Memory B cell (primary cell): ENCODE measurements at places on chromosomes 6 and 20.
A peak's percentile ranks its signal among the peaks of the same experiment; 100 is the strongest.

- H3K36me3 ChIP-seq: no peaks in the 10 kb centered on the region
- no peak overlapping the region for H3K4me3 ChIP-seq
- no peak for DNase-seq
- no peaks in the 10 kb centered on the region for H3K4me1 ChIP-seq
- no peak overlapping the region for H3K27ac ChIP-seq
Measured at GRCh38 chr6:958488-958887, 265.5 kb upstream of the EXOC2 start.

DNA sequence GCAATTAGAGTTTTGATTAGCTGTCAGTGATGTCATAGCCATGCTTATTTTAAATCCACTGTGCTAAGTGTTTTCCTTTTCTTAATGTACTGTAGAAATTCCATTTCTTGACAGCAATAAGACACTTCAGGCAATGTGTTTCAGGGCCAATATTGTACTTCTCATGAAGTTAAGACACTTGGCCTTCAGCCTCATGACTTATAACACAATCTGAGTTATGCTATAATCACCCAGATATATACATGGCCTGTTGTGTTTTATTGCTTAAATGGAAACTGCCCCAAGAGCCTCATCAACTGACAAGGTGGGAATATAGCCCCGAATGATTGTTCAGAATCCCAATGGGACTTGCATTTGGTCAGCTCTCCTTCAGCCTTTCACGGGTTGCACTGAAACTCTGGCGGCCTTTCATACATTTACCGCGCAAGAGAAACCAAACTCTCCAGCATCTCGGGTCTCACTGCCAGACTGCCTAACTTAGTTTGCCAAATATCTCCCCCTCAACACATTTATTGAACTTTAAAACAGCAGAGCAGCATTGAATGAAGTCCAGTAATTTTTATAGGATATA is 44.2 kb upstream of the TBX18 start:
- H3K27ac ChIP-seq: no peak overlapping the region
- no peak overlapping the region for H3K4me3 ChIP-seq
- H3K27me3 ChIP-seq: no peaks in the 10 kb centered on the region
- no peak for DNase-seq

DNA sequence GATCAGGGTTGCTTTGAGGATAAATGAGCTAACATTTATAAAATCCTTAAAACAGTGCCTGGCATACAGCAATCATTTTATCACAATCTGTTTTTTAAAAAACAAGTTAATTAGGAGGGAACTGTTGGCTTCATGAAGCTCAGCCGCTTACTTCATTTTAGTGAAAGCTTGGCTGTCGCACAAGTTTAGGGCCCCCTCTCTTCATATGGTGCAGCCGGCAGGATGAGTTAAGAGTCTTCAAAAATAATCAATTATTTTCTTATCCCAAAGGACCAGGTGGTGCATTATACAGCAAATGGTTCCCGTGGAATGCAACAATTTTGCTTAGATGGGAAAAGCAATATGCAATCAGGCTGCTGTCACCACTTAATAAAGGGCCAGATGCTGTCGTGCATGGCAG is 57.4 kb upstream of the PROKR2 start:
- no peak overlapping the region for H3K4me3 ChIP-seq
- H3K27ac ChIP-seq: no peak overlapping the region
- H3K4me1 ChIP-seq: no peaks in the 10 kb centered on the region

DNA sequence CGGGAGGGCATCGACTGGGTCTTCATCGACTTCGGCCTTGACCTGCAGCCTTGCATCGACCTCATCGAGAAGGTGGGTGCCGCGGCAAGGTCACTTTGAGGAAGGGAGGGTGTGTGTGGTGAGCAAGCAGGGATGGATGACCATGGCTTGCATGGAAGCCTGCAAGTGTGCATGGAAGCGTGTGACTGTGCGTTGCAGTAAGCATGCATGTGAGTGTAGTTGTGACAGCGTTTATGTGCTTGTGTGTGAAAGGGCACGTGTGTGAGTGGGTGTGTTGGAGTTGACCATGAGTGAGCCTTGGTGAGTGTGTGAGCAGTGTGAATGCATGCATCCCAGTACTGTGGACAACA is 32.5 kb downstream of the MYH7B start:
- H3K27ac ChIP-seq: no peak overlapping the region
- DNase-seq: no peak
- peaks cover 8% of the 10 kb centered on the region for H3K27me3 ChIP-seq
- H3K4me1 ChIP-seq: peaks cover 3% of the 10 kb centered on the region

- H3K4me3 ChIP-seq: no peak overlapping the region
- peaks cover 35% of the 10 kb centered on the region for H3K4me1 ChIP-seq
- DNase-seq: no peak
- peak overlapping the region; percentile 86 for H3K27ac ChIP-seq
Measured at GRCh38 chr20:32445539-32446273, 87.6 kb downstream of the ASXL1 start.

DNA sequence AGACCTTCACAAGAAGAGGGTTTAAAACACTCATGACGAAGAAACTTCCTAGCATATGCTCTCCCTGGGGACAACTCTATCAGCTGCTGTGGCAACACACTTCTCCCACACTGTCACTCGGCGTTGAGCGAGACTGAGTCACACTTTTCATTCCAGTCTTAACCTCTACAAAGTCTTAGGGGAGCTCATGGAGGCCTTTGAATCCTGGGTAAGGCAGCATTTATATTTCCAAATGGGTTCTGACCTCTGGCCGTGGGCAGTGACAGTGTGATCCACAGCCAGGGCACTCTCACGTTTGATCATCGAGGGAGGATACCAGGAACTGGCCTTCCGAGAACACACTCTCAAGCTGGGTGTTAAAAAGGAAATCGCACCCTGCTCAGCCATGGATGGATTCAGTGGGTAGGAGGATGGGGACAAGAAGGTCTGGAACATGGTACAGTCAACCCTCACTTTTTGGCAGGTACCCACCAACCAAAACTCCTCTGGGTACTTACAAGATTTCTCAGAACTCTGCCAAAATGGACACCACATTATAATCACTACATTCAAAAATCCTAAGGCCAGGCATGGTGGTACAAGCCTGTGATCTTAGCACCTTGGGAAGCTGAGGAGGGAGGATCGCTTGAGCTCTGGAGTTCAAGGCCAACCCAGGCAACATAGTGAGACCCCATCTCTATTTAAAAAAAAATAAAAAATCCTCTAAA is 19.6 kb downstream of the RRBP1 start:
- H3K4me1 ChIP-seq: no peaks in the 10 kb centered on the region
- no peaks in the 10 kb centered on the region for H3K27me3 ChIP-seq
- no peak overlapping the region for H3K4me3 ChIP-seq
- no peak overlapping the region for H3K27ac ChIP-seq
- DNase-seq: no peak

DNA sequence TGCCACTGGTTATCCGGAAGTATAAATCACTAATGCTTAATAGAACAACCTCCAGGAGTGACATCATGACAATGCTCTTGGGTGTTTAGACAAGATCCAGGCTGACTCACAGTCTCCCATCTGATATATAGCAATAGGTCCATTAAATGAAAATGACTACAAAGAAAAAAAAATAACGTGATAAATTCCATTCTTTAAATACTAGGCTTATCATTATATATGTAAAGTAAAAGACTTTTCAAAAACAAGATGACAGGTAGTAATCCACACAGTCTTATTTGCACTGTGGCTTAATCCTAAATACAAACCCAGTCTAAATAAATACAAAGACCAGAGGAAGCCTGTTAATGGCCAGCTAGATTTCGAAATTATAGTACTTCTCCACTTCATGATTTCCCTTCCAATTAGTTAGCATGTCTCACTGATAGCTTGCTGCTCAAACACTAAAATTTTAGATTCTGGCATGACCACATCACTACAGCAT is 149.1 kb upstream of the BEND3 start:
- peaks cover 18% of the 10 kb centered on the region for H3K4me1 ChIP-seq
- no peak overlapping the region for H3K27ac ChIP-seq
- peaks cover 10% of the 10 kb centered on the region for H3K36me3 ChIP-seq
- DNase-seq: no peak

GRCh38 chr20:53852691-53853090 is 217.7 kb downstream of the BCAS1 start:
- DNase-seq: no peak
- no peaks in the 10 kb centered on the region for H3K27me3 ChIP-seq
- H3K36me3 ChIP-seq: no peaks in the 10 kb centered on the region
- H3K27ac ChIP-seq: no peak overlapping the region
- no peak overlapping the region for H3K4me3 ChIP-seq

DNA sequence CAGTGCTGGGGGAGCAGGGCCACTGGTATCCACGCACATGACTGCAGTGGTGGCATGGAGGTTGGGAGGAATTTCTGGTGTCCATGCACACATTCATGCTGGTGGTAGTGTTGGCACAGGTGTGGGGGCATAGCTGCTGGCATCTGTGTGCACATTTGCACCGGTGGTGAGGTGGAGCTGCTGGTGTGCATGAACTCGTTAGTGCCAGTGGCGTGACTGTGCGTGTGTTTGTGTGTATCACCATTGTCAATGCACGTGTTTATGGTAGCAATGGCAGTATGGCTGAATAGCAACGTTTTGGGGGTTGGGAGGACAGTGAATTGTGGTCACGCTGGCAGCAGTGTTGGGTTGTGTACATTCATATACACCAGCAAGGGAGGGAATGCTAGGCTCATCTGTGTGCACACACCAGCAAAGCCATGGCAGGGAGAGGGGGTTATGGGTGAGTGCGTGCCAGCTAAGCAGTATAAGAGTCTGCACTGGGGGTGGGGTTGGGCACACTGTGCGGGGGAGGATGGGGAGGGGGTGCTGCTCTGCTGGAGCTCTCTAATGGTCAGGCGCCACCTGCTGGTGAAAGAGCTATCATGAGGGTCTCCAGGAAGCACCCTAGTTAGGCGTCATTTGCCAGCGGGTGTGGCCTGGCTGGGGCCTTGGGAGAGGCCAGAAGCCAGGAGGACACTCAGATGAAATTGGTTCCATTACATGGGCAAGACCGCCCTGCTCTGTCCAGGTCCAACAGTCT is 626.1 kb upstream of the ID4 start:
- H3K27ac ChIP-seq: no peak overlapping the region
- no peaks in the 10 kb centered on the region for H3K27me3 ChIP-seq
- H3K4me1 ChIP-seq: no peaks in the 10 kb centered on the region
- no peak overlapping the region for H3K4me3 ChIP-seq
- no peaks in the 10 kb centered on the region for H3K36me3 ChIP-seq

GRCh38 chr6:90393232-90393884 is 96.7 kb upstream of the BACH2 start:
- peak; percentile 80 for DNase-seq
- peak overlapping the region; percentile 82 for H3K27ac ChIP-seq
- H3K4me1 ChIP-seq: peaks cover 20% of the 10 kb centered on the region

DNA sequence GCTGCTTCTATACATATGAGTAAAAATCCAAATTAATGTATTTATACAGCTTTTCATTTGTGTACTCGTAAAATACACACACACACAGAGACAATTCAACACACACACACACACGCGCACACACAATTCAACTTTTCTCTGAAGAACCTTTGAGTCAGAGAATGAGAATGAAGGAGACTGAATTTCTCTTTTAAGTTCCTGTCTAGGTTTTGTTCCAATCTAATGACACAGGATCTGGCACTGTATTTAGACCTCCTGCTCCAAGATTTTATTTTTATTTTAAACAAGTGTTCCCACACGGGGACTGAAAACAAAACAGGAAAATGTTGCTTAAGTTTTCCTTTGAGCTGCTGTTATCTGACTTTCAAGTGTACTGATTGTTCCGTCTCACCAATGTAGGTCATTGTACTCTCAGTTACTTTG is 250.8 kb downstream of the LAMA2 start:
- DNase-seq: no peak
- H3K36me3 ChIP-seq: no peaks in the 10 kb centered on the region
- H3K27me3 ChIP-seq: peaks cover 3% of the 10 kb centered on the region
- no peaks in the 10 kb centered on the region for H3K4me1 ChIP-seq
- H3K4me3 ChIP-seq: no peak overlapping the region

DNA sequence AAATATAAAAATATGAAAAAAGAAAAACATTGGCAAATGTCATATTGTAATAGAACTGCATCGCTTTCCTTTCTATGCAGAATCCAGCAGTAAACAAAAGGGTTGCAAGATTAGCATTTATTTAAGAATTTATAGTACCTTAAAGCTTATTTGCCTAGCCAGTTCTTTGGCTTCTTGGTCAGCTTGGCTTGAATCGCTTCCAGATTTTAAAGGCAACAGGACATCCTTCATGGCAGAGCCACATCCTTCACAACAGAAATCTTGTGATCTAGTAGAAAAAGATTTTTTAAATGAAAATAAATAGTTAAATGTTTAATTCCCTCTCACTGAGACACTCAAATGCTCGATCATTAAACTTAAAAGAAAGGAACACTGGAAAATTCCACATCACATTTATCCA is 17.4 kb downstream of the UBE2J1 start:
- DNase-seq: no peak
- no peak overlapping the region for H3K27ac ChIP-seq
- peaks cover 9% of the 10 kb centered on the region for H3K4me1 ChIP-seq
- H3K36me3 ChIP-seq: peaks cover 25% of the 10 kb centered on the region

GRCh38 chr6:17724341-17724740 is 17.6 kb upstream of the NUP153 start:
- H3K4me1 ChIP-seq: no peaks in the 10 kb centered on the region
- no peak for DNase-seq
- H3K27ac ChIP-seq: no peak overlapping the region
- peaks cover 2% of the 10 kb centered on the region for H3K27me3 ChIP-seq
- no peaks in the 10 kb centered on the region for H3K36me3 ChIP-seq

DNA sequence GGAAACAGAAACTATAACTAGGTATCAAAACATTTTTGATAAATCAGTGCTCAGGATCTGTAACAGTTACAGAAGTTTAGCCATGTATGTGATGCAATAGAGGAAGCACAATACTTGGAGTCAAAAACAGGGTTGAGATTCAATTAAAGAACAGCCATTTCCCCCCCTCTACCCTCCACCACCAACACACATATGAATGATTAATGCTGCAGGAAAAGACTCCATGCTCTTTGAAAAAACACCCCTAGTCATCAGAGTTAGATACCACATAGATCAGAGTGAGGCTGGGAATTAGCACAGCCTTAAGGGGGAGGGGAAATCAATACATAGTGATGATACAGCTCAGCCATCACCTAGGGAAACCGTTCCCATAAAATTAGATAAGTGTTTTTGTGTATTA is 108.9 kb upstream of the EMILIN3 start:
- no peak overlapping the region for H3K27ac ChIP-seq
- H3K27me3 ChIP-seq: no peaks in the 10 kb centered on the region
- no peak for DNase-seq
- H3K36me3 ChIP-seq: peaks cover 47% of the 10 kb centered on the region
- H3K4me3 ChIP-seq: no peak overlapping the region
